ENCODE measurements at places on chromosomes 4 and X. TPM values are rescaled to one million over a fixed set of nuclear protein-coding genes. Genes with fewer than 3 reads are reported as not detected.
A peak's percentile ranks its signal among the peaks of the same experiment; 100 is the strongest.

AADAT gene
- total RNA-seq, result 0.20 TPM

AKAP4 gene
- total RNA-seq, result not detected

HMX1 gene
- not detected for total RNA-seq

FAM149A gene
- 0.52 TPM for total RNA-seq

- DNase-seq, result no peak
- H3K4me3 ChIP-seq, result peak overlapping the region; percentile 94
- peaks cover 55% of the 10 kb centered on the region for H3K36me3 ChIP-seq
- peaks cover 50% of the 10 kb centered on the region for H3K4me1 ChIP-seq
These were observed 6.8 kb downstream of the SEPTIN6 start for GRCh38 chrX:119686087-119686691.

DNA sequence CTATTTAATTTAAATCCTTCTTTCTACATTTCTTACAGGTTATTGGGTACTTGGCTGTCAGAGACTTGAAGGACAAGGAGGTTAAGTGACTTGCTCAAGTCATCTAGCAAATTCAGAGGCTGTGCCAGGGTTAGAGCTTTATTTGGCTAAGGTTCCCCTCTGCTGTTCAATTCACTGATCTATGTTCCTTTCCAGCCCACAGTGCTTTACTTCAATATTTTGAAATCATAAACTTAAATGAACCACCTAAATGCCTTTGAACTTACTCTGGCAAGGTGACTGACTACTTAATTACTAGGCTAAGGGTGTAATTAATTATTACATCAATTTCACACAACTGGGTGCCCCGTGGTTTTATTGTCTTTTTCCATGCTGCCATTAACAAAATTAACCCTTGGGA is 288.7 kb downstream of the CAMK2D start:
- H3K4me3 ChIP-seq, result no peak overlapping the region
- peaks cover 35% of the 10 kb centered on the region for H3K4me1 ChIP-seq
- H3K36me3 ChIP-seq, result peaks cover 55% of the 10 kb centered on the region

- peak overlapping the region; percentile 69 for H3K27ac ChIP-seq
- DNase-seq, result no peak
- no peak overlapping the region for H3K4me3 ChIP-seq
- H3K36me3 ChIP-seq, result peaks cover 15% of the 10 kb centered on the region
- no peaks in the 10 kb centered on the region for H3K27me3 ChIP-seq
These were observed 63.6 kb upstream of the MAP3K15 start for GRCh38 chrX:19578956-19579355.

GRCh38 chr4:169151671-169152070 is 119.1 kb downstream of the SH3RF1 start:
- H3K4me3 ChIP-seq, result no peak overlapping the region
- H3K27me3 ChIP-seq, result no peaks in the 10 kb centered on the region
- DNase-seq, result no peak
- no peak overlapping the region for H3K27ac ChIP-seq
- H3K36me3 ChIP-seq, result no peaks in the 10 kb centered on the region
